Cerebellar nuclear complex (tissue), 1 donor: ENCODE measurements at places on chromosomes 3 and 15.

- no peak for DNase-seq
These were observed 2.8 kb upstream of the PLXNB1 start for GRCh38 chr3:48432411-48433371.

DNA sequence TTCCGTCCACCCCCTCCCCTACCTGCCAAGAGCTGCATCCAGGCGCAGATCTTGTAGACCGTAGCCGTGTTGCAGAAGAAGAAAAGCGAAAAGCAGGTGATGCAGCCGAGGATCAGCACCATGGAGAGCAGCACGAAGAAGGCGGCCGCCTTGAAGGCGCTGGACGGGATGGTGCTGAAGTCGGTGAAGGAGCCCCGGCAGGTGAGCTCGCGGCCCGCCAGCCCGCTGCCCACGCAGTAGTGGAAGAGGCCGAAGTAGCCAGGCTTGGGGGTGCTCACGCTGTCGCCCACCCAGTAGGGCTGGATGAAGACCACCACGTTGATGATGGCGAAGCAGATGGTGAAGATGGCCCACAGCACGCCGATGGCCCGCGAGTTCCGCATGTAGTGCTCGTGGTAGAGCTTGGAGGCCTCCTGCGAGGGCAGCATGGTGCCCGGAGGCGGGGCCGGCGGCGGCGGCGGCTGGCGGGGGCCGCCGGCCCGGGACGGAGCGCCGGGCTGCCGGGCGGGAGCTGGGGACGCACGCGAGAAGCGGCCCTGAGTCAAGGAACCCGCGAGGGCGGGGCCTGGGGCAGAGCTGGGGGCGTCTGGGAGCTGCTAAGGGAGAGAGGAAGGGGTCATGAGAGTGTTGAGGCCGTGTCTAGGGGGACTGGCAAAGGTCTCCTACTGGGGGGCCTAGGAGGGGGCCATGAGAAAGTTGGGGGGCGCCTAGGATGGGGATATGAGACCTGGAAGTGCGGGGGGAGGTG is 1.2 kb downstream of the LHFPL4 start:
- DNase-seq = no peak

DNA sequence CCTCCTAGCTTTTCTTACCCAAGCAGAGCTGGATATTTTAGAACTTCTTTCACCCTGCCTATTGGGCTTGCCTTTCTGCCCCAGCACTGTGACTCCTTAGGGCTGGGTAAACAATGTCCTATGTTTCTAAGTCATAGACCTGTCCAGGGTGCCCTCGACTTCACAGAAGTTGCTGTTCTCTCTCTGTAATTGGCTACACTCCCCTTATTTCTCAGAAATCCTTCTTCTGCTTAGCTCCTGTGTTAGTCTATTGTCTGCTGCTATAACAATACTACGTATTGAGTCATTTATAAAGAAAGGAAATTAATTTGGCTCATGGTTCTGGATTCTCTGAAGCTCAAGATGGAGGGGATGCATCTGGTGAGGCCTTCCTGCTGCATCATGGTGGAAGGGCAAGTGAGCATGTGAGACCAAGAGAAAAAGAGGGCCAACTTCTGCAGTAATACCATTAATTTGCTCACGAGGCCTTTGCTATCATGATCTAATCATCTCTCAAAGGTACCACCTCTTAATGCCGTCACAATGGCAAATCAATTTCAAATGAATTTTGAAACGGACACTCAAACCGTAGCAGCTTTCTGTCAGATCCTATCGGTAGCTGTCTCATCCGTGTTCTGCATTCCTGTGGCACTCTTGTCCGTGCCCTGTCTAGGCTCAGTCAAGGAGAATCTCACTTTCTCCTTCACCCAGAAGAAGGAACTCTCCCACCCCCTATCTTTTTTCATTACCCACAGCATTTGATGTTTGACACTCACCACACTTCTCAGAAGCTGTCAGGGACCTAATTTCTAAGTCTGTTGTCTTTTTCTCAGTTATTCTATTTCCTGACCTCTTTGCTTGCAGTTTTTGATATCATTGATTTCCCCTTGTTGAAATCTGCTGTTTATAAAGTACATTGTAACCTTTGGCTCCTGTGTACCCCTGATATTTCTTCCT is 22.3 kb upstream of the GPR171 start:
- DNase-seq = no peak

GRCh38 chr15:29821416-29822099 is 710 bp downstream of the TJP1 start:
- no peak for DNase-seq

DNA sequence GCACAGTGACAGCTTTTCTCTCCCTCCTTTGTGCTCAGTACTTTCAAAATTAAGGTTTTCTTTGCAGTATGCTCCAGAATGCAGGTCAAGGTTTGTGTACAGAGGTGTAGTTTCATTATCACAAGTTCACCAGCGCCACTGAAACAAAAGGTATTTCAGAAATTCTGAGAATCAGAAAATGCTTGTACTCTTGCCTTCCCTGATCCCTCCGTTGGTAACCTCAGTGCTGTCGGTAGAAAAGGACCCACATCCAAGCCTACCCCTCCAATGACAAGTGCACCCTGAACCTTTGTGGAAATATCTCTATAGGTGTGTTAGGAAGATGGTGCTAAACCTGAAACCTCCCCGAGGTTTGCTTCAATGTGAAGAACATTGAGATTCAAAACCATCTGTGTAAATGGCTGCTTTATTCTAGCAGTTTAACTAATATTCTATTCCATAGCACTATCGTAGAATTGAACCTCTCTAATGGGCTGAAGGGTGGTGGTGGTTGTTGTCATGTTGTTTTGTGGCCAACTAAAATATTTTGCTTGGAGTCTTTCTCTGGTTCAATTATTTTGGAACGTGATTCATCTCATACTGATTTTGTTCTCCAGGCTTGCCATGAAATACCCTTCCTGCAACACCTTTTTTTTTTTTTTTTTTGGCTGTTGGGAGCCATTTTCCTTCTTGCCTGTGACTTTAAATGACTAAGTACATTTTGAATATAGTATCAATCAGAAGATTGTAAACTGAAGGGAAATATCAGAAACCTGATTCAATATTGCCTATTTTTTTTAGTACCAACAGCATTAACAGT is 20.7 kb downstream of the ZBTB38 start:
- no peak for DNase-seq

DNA sequence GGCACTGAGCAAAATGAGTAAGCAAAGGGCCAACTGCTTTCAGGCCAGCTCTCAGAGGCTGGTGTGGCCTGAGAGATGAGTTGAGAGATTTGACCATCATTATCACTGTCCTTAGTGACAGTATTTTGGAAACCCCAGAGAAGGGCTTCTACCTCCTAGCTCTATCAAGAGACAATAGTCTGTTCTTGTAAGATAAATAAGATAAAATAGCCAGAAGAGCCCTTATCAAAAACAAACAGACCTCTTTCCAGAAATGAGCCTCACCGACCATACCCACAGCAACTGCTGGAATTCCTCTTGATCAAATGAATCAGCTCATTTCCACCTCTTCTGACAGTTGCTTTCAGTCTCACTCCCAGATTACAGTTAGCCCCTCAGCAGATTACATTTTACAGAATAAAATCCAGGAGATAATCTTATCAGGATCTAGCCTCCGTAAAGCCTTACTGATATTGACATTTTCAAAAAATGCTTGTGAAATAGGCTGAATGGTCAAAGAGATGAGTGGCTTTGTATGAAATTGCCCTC is 4.5 kb downstream of the HDC start:
- DNase-seq = no peak

- DNase-seq = no peak
These were observed 121.0 kb downstream of the MTHFS start for GRCh38 chr15:79775821-79776220.

DNA sequence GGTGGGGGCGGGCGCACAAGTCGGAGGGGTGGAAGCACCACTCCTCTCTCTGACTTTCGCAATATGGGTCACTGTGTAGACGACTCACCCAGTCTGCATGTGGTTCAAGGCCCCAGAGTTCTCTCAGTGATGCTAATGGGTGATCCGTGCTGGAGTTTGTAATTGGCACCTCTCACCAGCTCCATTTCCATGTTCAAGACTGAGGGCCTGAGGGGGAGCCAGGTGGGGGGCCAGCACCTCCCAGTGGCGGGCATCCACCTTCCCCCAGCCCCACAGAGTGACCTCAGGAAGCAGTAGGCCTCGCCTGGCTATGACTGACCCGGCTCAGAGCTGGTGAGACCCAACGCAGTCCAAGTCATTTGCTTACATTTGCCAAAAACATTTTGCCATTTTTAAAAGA is 230.0 kb upstream of the ST8SIA2 start:
- no peak for DNase-seq

DNA sequence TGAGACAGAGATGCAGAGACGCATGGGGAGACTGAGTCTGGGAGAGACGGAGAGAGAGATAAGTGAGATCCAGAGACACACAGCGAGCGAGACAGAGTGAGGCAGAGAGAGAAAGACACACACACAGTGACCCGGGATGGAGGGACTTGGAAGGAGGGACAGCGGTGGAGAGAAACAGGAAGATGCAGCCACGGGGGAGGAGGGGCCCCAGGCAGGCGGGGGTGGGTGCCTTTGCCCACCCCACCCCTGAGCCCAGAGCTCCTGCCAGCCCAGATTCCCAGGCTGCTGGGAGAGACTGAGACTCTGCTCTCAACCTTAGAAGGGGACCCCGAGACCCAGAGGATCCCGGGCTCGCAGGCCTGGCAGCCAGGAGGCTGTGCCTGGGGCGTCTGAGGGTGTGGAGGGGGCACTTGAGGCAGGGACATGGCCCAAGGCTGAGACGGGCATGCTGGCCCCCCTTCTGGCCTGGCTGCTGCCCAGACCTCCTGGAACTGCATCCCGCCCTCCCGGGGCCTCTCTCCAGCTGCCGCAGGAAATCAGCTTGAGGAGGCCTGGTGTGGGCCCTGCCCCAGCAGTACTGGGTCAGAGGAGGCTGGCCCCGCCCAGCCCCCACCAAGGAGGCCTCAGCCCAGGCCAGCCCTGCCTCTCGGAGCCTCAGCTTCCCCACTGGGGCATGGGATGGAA is 18.1 kb downstream of the H1-8 start:
- DNase-seq = no peak

- no peak for DNase-seq
These were observed 82.3 kb downstream of the IQSEC1 start for GRCh38 chr3:12990781-12991480.

DNA sequence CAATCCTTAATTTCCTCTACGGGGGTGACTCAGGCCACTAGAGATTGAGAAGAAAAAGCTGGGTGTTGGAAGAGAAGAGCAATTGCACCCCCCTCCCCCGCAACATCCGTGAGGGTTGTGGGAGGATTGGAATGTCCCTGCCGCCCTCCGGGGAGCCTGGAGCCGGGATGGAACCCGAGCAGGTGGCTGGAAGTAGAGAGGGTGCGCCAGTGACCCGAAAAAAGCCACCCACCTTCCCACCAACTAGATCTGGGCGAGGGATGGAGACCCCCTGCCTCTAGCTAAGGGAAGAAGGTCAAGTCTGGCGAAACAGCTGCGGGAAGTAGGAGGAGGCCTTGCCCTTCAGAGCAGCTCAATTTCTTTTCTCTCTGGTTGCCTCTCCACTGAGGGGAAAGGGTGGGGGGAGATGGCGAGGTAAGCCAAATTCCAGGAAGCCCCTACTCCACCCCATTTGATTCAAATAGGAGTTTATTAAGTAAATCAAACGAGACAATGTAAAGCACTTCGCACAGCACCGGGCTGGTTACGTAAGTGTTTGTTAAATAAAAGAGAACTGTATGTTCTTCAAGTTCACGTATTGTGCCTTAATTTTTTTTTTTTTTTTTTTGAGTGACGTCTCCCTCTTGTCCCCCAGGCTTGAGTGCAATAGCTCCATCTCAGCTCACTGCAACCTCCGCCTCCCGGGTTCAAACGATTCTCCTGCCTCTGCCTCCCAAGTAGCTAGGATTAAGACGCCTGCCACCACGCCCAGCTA is 1.1 kb upstream of the WWTR1 start:
- no peak for DNase-seq

DNA sequence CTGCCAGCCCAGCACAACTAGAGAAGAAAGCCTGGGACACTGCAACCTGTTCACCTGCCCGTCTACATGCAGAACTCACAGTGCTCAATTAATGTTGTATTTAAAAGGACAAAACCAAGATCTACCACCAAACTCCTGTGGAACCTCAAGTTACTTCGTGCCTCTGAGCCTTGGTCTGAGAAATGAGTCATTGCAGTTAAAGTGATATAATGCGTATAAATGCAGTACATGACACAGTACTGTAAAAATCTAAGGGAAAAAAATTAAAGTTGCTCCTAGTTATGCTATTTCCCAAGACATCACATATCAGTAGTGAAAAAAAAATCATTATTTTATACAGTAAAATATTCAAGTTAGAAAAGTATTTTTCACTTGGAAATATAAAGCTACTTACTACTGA is 138.9 kb downstream of the ZIC4 start:
- no peak for DNase-seq

GRCh38 chr15:80898040-80898439 is 91.6 kb downstream of the MESD start:
- DNase-seq = no peak

DNA sequence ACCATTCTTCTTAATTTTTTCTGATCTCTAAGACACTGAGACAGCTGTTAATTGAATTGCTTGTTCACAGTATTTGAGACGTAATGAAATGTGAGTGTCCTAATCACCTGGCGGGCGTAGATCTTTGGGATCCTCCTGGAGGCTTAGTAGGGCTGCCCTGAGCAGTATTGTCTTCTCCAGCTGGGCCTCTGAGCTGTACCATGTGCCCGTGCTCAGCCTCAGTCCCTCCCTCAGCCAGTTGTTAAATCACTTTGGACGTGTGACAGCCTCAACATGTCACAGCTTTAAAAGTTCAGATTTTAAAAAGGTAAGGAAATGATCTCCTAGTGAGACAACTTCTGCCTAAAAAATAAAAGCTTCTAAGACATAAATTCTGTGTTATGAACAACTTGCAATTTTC is 35.5 kb downstream of the IGF1R start:
- no peak for DNase-seq

- DNase-seq = no peak
These were observed 33.0 kb downstream of the NME9 start for GRCh38 chr3:138296639-138297038.

GRCh38 chr15:29925227-29926082 is 103.2 kb upstream of the TJP1 start:
- no peak for DNase-seq

DNA sequence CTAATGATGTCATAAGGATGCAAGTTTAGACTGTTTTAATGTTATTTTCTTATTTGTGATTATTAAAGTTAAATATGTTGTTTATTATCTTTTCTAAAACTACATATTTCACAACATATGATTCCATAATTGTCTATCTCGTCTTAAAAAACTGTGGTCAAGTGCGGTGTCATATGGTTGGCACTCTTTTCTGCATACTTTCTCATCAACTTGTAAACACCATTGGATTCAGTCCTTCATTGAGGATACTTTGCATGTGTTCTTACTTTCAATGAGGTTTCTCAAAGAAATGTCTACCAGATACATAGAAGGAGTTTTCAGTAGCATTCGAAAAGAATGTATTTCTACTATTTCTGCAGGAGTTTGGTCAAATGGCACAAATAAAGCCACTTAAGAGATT is 22.0 kb upstream of the ALPK3 start:
- DNase-seq = no peak
